ENCODE measurements at places on chromosomes 5 and 9. TPM values are rescaled to one million over a fixed set of nuclear protein-coding genes. Genes with fewer than 3 reads are reported as not detected.

The PFN3 gene
- polyA plus RNA-seq: not detected

GRCh38 chr9:115373000-115373709 lies 255.2 kb upstream of the TNC start:
- no peak for DNase-seq

DNA sequence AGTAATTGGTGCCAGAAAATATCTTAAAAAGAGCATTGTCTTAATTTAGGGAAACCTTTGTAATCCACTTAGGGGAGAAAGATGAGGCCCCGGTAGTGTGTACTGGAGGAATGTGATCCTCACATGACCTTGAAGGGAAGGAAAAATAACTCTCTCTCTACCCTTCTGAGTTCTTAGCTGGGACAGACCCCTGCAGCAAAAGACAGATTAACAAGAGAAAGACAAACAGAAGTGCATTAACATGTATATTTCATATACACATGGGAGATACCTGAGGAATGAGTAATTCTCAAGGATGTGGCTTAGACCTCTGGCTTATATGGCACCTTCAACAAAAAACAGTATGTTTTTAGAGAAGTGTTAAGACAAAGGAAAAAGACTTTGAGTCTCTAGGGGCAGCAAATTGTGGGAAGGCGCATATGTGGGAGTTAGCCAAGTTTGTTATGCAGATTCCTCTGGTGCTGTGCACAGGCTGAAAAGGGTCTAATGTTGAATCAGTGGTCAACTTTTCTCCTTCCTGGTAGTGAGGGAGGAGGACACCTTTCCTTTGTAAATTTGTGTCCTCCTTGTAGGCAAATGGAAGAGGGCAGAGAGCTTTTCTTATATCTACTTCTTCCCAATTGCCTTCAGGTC lies 138.8 kb downstream of the LRRC70 start:
- peak; percentile 3 for DNase-seq

- peak; percentile 78 for DNase-seq
Measured at GRCh38 chr9:112097712-112098688, 77.1 kb downstream of the SUSD1 start.

GRCh38 chr9:108850293-108850897 lies 5.4 kb downstream of the ACTL7B start:
- DNase-seq: no peak

The PDE6A gene
- 0.07 TPM for polyA plus RNA-seq

GRCh38 chr5:140631036-140631417 lies 1.9 kb downstream of the CD14 start:
- DNase-seq: no peak

The TPPP gene
- 5.5 TPM for polyA plus RNA-seq

The SLC34A3 gene
- 1.0 TPM for polyA plus RNA-seq

- no peak for DNase-seq
Measured at GRCh38 chr5:66824476-66824875, 228.3 kb downstream of the MAST4 start.

GRCh38 chr5:81450940-81451339 lies 57.0 kb upstream of the ACOT12 start:
- no peak for DNase-seq

GRCh38 chr9:34551751-34552605 lies 29.2 kb upstream of the ENHO start:
- DNase-seq: no peak

The MOB3B gene
- 3.3 TPM for polyA plus RNA-seq

The ABL1 gene
- 49.6 TPM for polyA plus RNA-seq

The FST gene
- polyA plus RNA-seq: 15.4 TPM

DNA sequence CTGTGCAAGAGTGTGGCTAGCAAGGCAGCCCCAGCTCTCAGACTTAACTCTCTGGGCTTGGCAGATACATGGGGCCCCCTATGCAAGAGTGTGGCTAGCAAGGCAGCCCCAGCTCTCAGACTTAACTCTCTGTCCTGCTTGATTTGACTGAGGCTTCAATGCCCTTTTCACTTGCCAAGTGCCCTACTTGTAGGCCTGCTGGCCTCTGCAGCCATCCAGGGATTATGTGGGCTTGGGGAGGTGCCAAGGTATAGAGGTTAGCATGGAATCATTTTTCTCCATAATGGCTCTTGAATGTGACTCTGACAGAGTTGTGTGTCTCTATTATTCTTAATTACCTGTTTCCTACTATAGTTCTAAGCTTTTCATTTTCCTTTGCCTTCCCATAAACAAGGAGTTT lies 115.5 kb upstream of the RUSC2 start:
- no peak for DNase-seq

DNA sequence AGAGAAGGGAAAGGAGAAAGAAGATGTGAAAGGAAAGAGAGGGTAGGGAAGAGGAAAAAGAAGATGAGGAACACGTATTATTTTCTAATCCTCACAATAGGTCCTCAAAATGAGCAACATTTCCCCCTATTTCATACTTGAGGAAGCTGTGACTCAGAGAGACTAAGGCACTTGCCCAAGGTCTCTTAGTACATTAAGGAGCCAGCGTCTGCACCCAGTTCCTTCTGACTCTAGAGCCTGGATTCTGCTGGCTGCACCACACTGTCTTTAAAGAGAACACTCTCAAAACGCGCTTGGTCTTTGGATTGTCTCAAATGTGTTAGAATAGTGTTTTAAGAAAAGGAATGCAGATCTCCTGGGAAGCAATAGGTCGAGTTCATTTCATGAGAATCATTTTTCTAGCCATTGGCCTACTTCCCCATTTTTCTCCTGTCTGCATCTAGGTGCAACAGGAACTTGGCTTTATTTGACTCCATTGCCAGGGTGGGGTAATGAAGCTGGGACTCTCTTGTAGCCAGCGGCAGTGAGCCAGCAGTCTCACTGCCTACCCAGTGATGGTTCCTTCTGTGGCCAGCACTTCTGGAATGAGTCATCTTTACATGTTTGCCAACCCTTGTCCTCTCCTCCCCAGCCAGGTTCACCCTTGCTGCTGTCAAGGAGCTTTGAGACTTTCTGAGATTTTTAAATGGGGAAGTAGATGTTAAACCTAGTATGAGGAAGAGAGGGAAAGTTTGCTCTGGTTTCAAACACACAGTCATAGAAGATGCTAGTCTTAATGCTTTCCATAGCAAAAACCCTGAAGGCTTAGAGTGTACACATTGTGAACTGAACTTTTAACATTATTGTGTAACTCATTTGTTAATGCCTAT lies 82.7 kb downstream of the DOCK8 start:
- no peak for DNase-seq

The CLIC3 gene
- polyA plus RNA-seq: 8.9 TPM

- no peak for DNase-seq
Measured at GRCh38 chr9:129900263-129901027, 65.2 kb downstream of the USP20 start.

The CCNJL gene
- polyA plus RNA-seq: 6.2 TPM

The PCDHB8 gene
- polyA plus RNA-seq: 1.6 TPM

The TTC33 gene
- polyA plus RNA-seq: 20.8 TPM

DNA sequence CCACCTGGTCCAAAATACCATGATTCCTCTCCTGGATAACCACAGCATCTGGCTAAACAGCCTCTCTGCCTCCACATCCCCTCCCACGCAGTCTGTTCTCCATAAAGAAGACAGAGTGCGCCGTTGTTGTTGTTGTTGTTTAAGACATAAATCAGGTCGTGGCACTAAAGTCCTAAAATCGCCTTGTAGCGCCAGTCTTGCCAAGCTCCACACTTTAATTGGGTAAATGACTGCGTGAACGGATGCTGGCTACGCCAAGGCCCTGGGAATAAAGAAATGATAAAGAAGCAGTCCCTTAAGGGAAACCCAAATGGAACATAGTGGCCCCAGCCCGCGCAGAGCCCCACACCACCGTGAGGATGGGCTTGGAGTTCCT lies 364 bp upstream of the SFXN1 start:
- no peak for DNase-seq

The NKD2 gene
- 1.7 TPM for polyA plus RNA-seq

The LHX6 gene
- polyA plus RNA-seq: 3.9 TPM

- peak; percentile 32 for DNase-seq
Measured at GRCh38 chr9:114033397-114034103, 44.5 kb downstream of the AMBP start.

DNA sequence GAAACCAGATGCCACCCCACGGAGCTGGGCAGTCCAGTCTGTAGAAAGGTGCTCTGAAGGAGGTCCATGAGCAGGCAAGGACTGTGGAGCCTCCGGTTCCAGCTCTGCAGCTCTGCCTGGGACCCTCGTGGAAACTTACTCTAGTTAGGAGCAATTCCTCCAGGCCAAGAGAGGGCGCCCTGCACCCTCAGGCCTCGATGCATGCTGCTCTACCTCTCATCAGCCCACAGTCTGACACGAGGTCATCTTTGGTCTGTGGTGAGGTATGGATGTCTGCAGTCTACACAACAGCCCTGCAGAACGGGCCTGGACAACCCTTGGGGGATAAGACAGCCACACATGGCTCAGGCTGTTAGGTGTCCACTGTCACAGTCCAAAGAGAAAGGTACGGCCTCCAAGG lies 50.6 kb upstream of the UBTD2 start:
- no peak for DNase-seq

The SREK1IP1 gene
- 12.2 TPM for polyA plus RNA-seq

DNA sequence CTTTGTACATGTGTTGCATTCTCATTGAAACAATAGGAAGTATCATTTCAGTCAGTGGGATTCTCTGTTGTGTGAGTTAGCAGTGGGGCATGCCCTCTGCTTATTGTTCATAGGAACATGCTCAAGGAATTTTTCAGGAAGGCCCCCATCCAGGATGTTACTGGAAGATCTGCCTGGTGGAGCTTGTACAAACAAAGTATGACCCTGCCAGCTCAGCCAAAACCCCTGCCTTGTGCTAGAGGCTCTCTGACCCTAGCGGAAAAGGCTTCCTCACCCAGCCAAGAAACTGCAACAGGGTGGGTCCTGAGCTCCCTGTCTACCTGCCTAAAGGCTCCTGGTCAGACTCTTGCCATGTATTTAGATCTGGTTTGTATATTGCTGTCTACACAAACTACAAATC lies 43.2 kb downstream of the MRRF start:
- DNase-seq: no peak

- no peak for DNase-seq
Measured at GRCh38 chr5:134550271-134551214, 25.1 kb downstream of the JADE2 start.

The NUTM2G gene
- polyA plus RNA-seq: 3.1 TPM

- no peak for DNase-seq
Measured at GRCh38 chr9:20220286-20220685, 402.0 kb downstream of the MLLT3 start.

DNA sequence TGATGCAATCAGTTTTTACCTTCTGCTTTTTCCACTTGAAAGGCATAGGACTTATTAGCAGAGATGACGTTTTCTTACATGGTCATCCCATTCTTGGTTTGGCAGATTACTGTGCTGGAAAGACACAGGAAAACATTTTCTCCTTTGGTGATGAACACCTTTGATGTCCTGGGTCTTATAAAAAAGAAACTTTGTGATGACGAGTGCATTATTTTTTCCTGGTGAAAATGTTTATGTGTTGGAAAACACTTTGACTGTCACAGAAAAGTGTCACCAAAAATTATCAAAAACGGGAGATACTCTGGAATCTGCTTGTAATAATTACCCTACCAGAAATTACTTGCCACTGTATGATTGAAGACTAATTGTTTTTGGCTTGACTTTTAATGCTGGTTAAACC lies 2020.9 kb downstream of the MAT2B start:
- DNase-seq: no peak

DNA sequence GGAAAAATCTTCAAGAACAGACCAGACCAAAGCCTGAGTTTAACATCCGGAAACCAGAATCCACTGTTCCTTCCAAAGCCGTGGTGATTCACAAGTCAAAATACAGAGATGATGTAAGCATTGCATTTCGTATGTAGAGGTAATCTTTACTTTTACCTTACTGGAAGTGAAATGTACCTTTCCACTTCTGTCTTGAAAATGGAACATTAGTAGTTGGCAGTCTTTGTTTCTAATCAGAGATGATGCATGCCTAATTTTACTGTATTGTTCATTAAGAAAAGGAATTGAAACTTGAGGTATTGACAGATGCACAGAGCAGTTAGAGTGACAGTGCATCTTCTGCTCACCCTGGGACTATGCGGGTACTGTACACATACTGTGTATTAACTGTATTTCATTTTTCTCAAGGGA lies 34.6 kb downstream of the HABP4 start:
- no peak for DNase-seq

DNA sequence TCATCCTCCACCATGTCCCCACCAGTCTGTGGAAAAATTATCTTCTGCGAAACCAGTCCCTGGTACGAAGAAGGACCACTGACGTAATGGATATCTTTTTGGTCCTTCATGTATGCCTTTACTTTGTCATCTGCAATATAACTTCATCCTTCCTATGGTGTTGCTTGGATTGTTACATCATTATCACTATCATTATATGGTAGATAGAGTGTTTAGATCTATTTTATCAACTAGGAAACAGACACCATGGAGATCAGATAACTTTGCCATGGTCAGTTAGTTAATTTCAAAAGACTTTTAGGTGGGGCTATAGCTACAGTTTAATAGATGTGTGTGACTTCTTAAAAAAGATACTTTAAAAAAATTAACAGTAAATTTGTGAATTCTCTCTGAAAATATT lies 23.8 kb upstream of the CAMLG start:
- DNase-seq: no peak

DNA sequence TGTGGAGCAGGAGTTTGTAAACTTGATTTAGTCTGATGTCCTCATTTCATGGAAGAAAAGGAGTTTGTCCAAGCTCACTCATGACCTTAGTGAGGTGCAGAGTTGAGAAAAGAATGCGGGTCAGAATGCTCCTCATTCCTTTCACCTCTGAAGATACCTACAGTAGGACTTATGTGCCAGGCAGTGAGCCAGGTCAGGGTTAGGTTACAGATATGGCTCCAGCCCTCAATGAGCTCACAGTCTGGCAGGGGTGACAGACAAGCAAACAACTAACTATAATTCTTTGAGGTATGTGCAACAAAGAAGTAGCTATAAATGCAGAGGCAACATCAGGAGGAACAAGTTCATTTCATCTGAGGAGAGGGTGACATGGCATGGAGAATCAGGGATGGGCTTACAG lies 102.5 kb downstream of the SPATA31D1 start:
- DNase-seq: no peak

The CMYA5 gene
- polyA plus RNA-seq: 280 TPM

GRCh38 chr9:24721621-24722020 lies 175.9 kb upstream of the IZUMO3 start:
- DNase-seq: peak; percentile 39

DNA sequence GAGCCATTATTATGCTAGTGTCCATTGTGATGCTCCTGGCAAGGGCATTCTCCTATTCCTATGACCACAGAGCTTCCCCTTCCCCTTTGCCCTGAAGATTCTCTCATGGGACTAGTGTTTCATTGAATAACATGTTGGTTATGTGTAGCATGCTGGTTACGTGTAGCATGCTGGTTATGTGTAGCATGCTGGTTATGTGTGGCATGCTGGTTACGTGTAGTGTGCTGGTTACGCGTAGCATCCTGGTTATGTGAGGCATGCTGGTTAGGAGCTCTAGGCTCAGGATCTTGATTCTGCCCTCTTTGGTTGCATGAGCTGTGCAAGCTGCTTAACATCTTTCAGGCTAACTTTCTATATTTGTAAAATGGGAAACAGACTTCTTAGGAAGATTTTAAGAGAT lies 46.5 kb upstream of the GPR151 start:
- no peak for DNase-seq

DNA sequence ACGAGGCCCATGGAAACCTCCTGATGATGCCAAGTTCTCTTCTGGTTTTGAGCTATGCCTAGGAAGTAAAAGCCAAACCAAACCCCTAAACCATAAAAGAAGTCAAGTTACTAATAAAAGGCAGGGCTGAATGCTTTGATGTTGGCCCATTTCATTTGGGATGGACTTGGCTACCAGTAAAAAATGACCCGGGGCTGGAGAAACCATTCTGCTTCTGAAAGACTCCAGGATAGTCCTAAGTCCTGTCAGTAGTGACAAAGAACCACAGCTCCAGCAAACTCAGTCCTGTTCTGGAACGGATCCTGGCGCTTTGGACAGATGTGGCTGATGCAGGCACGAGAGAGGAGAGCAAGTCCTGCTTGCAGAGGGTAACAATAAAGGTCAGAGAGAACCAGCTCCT lies 68.6 kb downstream of the SH3PXD2B start:
- no peak for DNase-seq

The AIF1L gene
- polyA plus RNA-seq: 25.8 TPM

All from muscle of arm (tissue), 14 donors.